ENCODE measurements at places on chromosomes 1 and 21.

GRCh38 chr1:46533179-46533864 lies 18.1 kb downstream of the KNCN start:
- DNase-seq = no peak

DNA sequence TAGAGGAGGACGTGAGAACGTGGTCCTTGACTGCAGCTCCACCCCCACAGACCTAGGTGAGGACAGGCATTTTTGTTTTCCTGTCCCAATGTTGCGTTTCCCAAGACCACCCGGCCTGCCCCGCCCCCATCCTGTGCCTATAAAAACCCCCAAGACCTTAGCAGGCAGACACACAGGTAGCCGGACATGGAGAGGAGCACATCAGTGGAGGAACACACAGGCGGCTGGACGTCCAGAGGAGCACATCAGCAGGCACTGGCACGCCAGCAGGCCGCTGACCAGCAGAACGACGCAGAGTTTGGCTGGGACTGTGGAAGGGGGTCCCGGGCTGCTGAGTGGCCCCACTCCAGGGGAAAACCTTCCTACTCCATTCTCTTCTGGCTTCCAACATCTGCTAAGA lies 12.7 kb upstream of the HMGCL start:
- no peak for DNase-seq

DNA sequence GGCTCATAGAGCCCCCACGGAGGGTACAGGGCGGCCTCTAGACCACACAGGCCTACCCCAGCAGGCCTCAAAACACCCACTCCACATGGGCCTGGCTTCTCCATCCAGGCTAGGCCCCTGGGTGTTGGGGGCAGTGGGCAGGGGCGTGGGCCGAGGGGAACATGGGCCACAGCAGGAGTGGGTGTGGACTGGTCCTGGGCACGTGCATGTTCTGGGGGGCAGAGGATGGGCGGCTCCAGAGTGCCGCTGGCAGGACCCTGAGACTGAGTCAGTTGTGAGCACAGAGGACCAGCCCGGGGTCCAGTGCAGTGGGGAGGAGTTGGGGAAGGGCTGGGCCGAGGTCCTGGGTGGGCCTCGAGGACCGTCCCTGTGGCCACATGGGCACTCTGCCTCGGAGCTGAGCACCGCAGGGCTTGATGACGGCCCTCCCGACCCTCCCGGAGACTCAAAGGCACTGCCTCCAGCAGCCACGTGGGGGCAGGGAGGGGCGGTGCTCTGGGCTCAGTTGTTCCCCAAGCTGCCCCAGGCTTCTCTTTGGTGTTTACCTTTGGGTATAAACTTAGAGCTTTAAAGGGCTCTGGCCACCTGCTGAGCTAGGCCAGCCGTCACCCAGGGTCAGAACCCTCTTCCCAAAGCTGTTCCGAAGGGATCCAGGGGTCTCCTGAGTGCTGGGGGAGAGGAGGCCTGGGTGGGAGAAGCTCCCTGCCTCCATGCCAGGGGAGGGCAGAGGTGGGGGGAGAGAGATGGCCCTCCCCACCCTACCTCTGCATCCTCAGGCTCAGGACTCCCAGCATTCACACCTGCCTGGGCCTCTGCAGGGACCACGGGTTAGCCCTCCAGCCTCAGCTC lies 79.9 kb downstream of the MORN1 start:
- peak; percentile 94 for DNase-seq

GRCh38 chr1:97826820-97827219 lies 94.0 kb downstream of the DPYD start:
- DNase-seq = no peak

GRCh38 chr21:44820851-44821250 lies 3.0 kb upstream of the SUMO3 start:
- DNase-seq = no peak

DNA sequence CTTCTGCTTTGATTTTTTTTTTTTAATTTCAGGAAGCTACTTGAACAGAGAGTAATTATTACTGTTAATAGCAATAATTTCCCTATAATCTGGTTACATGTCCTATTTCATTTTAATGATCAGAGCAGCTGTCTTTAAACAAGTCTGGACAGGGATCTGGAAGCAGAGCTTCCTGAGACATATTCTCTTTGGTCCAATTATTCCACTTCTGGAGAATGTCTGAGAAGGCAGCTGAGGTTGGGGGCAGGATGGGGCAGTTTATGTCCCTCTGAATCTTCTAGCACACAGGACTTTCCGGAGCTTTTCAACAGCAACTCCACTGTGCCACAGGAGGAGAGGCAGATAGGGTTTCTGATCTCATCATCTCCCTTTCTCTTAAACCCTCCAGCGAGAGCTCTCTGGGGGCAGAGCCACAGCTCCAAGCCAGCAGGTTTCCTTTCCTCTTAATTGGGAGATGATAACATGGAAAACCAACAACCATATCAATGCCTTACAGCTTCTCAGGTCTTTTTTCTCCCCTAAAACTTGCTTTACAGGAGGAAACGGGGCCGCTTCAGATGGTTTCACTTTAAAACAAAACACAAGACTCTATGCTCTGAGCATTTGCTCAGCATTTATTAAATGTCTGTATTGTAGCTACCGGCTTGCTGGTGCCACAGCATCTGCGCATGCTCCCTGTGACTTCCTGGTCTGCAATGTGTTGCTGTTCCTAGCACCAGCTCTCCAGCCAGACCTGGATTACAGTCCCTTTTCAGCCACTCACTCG lies 425.7 kb upstream of the USP24 start:
- no peak for DNase-seq

DNA sequence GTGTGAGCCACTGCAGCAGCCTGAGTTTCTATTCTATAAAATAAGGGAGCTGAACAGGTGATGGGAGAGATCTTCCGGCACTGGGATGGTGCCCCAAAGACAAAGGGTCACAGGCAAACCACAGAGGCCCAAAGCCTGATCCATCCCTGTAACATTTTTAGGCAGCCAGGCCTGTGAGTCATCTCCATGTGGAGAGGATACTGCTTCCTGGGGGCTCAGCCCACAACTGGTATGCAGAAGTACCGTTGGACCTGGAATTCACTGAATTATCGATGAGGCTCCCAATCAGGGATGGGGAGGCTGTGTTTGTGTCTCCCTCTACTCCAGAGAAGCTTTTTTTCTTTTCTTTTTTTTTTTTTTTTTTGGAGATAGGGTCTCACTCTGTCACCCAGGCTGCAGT lies 48.8 kb upstream of the WASF2 start:
- DNase-seq = no peak

- DNase-seq = no peak
Observed at GRCh38 chr1:160338580-160338979, 4.5 kb downstream of the COPA start.

DNA sequence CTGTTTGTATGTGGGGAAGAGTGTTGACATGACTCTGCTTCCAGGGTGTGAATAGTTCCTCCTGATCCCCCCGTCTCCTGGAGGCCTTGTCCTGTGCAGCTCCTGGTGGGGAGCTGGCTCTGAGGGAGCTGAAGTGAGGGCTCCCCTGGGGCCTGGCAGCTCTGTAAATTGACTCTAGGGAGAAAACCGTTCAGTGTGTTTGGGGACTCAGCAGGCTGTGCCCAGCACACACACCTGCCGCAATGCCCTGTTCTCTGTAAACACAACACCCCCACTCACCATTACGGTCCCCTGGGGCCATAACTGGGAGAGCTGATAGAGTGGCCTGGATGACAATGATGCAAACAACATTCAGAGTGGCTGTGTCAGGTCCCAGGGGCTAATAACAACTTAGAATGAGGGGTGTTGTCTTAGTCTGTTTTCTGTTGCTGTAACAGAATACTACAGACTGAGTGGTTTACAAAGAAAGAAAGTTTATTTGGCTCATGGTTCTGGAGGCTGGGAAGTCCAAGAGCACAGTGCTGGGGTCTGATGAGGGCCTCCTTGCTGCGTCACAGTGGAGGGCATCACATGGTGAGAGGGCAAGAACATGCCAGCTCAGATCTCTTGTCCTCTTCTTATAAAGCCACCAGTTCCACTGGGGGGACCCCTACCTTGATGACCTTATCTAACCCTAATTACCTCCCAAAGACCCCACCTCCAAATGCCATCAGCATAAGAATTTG lies 15.3 kb downstream of the ADORA1 start:
- DNase-seq = no peak

DNA sequence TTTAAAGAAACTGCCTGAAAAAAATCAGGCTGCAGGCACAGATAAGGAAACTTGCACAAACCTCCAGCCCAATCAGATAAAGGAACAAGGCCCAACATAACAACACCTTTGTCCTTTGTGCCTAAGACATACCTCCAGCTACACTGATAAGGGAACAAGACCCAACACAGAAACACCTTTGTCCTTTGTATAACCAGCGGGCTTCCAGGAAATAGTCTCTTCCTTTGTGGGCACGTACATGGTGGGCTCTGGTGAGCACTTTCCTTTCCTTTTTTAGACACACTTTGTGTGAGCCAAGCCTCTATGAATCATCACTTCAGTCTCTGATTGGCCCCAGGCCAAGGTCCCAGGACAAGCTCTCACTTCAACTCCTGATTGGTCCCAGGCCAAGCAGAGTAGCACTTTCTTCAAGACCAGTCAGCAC lies 23.6 kb downstream of the ZNF670 start:
- no peak for DNase-seq

- no peak for DNase-seq
Observed at GRCh38 chr1:53378932-53379661, 51.2 kb upstream of the LRP8 start.

GRCh38 chr1:231364192-231364591 lies 26.1 kb downstream of the SPRTN start:
- no peak for DNase-seq

DNA sequence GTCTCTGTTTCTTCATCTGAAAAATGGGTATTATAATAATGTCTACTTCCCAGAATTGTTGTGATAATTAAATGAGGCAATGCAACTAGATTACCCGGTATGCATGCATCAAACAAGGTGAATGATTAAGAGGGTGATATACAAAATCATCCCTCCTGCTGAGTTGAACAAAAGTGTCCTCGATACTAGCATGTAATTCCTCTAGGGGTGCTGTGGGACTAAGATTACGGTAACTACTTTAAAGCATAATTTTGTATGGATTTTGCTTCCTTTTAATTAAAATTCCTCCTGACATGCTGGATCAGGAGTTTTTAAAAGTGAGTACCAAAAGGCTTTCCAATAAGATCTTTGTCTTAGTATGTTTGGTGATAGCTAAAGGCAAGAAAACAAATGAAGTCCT lies 98.7 kb upstream of the PRMT6 start:
- DNase-seq = no peak

GRCh38 chr1:56135864-56136147 lies 443.6 kb downstream of the PLPP3 start:
- DNase-seq = no peak

DNA sequence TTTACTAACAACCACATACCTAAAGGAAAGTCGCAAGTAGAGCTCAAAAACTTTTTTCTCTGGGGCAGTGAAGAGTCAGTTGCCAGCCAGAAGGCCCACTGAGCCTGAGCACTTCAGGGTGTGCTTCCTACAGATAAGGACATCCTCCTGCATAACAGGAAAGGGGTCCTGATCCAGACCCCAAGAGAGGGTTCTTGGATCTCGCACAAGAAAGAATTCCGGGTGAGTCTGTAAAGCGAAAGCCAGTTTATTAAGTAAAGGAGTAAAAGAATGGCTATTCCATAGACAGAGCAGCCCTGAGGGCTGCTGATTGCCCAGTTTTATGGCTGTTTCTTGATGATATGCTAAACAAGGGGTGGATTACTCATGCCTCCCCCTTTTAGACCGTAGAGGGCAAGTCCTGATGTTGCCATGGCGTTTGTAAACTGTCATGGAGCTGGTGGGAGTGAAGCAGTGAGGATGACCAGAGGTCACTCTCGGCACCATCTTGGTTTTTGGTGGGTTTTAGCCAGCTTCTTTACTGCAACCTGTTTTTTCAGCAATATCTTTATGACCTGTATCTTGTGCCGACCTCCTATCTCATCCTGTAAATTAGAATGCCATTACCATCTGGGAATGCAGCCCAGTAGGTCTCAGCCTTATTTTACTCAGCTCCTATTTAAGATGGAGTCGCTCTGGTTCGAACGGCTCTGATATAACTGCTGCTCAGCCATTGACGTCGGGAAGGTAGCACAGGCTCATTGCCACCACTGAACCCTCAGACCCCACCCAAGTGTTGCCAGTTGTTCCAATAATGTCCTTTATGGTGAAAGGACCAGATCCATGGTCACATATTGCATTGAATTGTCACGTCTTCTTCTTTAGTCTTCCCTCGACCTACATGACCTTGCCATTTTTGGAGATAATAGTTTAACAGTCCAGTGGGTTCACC lies 96.6 kb upstream of the ERRFI1 start:
- DNase-seq = no peak

DNA sequence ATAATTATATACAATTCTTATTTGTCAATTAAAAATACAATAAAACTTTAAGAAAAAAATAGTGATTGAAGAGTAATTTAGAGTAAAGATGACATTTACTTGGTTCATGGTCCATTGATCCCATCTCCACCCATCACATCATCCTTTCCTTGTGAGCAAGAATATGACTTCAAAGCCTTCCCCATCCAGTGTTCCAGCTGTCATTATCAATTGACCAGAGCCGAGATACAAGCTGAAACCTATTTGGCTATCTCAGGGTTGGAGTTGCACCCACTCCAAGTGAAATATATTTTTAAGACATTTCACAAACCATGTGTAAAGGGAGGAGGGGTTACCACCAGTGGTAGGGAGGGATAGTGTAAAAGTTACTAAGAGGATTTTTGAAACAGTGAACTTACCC lies 428.9 kb upstream of the C1orf87 start:
- no peak for DNase-seq

- DNase-seq = no peak
Observed at GRCh38 chr1:80064524-80064923, 1058.0 kb upstream of the ADGRL4 start.

Measured in HuH-7 (cell line).